ENCODE measurements at places on chromosomes 2 and 18.

DNA sequence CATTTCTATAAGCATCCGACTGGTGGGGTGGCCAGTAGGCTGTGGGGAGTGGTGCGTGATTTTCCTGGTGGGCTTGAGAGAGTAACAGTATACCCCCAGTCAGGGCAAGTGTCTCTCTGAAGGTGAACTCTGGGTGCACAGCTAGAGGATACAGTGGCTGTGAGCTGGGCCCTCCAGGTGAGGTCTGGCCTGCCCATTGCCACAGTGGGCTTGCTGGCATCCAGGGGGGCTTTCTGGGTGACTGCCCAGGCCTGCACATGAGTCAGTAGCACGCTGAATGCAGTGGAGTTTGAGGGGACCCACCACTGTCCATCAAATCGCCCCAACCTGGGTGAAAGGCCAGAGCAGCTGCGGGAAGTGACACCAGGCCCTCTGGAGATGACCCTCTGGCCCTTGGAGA is 4.5 kb downstream of the STEAP3 start:
- no peak for DNase-seq

GRCh38 chr2:100446696-100447095 is 23.6 kb upstream of the NMS start:
- no peak for DNase-seq

DNA sequence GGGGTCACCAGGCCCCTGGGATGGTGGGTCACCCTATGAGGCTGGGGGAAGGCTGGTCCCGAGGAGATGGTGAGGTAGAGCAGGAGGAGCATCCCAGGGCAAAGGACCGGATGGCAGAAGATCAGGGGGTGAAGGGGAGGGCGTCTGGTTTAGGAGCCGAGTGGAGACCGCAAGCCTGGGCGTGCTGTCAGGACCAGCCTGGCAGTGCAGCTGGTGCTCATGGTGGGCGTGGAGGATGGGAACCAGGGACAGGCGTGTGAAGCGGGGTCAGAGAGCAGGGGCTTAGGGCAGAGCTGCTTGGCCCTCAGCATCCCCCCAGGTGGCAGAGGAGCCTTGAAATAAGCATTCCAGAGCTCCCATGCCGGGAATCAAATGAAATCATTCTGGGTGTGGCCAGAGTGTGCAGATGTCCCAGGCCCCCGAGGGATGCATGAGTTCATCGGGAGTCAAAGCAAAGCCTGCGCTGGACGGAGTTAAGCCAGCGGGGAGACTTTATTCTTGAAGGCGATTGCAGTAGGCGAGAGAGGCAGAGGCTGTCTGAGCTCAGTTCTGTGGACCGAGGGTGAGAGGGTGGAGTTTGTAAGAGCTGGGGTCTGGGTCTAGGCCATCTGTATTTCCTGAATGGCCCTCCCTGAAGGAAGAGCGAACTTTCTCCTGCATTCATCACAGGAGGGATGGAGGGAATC is 33.1 kb upstream of the MBP start:
- DNase-seq = no peak

DNA sequence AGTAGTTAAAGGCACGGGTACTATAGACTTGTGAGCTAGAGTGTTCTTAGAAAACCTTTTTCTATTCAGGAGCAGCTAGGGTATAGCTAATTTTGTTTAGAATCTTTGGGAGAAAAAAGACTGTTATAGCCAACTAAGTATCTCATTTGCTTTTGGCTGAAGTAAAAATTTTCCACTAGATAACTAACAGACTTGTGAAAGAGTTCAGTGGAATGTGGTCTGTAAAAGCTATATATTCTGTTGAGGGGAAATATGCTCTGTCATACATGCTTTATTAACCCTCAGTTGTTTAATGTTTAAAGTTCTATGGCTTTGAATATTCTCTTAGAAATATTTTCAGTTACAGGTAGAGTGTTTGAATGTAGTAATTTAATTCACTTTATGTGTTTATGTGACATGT is 49.7 kb downstream of the RIF1 start:
- DNase-seq = no peak

DNA sequence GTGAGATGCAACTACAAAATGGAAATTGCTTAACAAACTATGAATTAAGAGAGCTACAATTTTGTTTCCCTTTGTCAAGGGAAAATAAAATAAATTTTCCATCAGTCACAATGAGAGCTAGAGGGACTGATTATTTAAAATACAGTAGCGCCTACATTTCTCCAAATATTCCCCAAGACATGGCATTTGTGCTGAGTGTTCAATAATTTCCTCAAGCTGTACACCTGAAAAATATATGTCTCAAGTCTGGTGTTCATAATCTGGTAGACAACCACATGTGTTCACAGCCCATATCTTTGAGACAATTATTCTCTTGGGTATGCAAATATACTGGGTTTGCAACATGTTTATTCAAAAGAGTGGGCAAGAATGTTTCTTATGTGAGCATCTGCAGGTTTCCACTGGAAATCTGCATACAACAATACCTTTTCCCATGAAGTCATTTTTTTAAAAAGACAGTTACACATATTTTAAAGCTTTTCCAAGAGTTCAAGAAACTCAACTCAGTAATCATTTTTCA is 240.1 kb upstream of the VRK2 start:
- DNase-seq = no peak

DNA sequence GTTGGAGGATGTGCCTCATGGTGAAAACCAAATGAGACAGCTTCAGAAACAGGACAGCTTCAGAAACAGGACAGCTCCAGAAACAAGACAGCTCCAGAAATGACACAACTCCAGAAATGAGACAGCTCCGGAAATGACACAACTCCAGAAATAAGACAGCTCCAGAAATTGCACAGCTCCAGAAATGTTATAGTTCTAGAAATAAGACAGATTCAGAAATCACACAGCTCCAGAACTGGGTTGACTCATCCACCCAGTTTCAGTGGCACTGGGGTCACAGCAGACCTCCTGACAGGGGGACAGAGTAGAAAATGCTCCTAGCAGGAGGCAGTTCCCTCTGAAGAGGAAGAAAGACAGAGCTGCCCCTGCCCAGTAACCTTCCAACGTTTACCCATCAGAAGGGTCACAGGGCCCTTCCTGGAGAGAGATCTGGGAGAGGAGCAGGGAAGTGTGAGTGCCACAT is 26.9 kb upstream of the COL6A3 start:
- no peak for DNase-seq

GRCh38 chr18:45081566-45082181 is 401.0 kb downstream of the SETBP1 start:
- no peak for DNase-seq
